ENCODE measurements at places on chromosomes 6 and 20. TPM values are rescaled to one million over a fixed set of nuclear protein-coding genes. Genes with fewer than 3 reads are reported as not detected.

KCNK15 gene
- 0.33 TPM for total RNA-seq

DLL1 gene
- total RNA-seq = 11.7 TPM

- DNase-seq = no peak
Measured at GRCh38 chr20:58511364-58511763, 3.8 kb downstream of the APCDD1L start.

DNA sequence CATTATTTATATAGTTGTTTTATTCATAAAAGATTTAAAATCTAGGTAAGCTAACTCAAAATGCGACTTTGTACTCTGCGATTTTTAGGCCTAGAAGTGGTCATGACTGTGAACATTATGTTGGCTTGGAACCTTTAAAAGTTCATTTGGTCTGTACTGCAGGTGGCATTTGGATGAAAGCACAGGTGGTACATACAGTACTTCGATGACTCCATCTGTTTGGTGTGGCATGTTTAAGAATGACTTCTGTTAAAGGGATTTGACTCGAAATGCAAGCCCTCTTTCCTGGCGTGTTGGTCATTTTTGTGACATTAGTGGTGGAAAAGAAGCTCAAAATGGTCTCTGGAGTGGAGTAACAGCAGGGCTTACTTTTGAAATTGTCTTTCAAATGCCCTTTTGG is 118.1 kb downstream of the UST start:
- no peak for DNase-seq

GRCh38 chr20:61254881-61255626 is 3.0 kb downstream of the CDH4 start:
- DNase-seq = no peak

DNA sequence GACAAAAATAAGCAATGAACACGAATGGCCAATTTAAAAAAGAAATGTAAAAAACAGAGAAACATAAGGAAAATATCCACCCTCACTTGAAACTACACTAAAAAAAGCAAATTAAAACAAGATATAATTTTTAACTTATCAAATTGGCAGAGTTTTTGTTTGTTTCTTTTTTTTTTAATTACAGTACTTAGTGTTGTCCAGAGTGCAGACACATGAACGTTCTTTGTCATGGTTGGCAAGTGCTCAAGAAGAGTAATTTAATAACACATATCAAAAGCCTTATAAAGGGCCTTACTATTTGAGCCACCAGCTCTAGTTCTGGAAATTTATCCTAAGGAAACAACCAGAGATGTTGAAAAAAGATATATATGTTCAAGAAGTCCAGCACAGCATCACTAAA is 142.3 kb downstream of the ATXN1 start:
- DNase-seq = no peak

DNA sequence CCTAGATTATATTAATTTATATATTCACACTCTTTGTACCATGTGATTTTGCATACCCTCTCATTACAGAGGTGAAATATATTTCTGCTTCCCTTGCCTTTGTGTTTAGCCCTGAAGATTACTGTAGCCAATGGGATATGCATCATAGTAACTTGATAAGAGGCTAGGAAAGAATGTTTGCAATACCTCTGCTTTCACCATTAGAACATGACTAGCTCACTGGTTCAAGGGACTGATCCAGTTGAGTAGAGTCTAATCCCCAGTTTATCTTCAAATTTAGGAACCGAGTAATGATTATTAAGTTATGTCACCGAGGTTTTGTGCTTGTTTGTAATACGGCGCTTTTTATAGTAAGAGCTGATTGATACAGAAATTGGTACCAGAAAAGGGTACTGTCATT is 552.6 kb upstream of the GJE1 start:
- DNase-seq = no peak

DNA sequence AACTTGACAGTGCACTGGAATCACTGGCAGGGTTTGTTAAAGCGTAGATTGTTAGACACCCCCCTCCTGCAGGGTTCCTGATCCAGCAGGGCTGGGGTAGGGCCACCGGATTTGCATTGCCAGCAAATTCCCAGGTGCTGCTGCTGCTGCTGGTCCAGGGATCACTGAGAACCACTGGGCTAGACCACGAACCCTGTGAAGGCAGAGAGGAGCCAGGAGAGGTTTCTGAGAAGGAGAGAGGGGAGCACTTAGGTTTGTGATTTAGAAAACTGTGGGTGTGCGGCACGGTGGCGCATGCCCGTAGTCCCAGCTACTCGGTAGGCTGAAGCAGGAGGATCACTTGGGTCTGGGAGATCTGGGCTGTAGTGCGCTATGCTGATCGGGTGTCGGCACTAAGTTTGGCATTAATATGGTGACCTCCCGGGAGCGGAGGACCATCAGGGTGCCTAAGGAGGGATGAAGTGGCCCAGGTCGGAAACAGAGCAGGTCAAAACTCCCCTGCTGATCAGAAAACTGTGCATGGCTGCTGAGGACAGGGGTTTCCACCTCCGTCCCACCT is 53.6 kb upstream of the FAM83D start:
- DNase-seq = no peak

GRCh38 chr20:21511850-21512633 is 1.8 kb downstream of the NKX2-2 start:
- DNase-seq = no peak

- DNase-seq = no peak
Measured at GRCh38 chr6:14513496-14514393, 396.2 kb downstream of the CD83 start.

- DNase-seq = no peak
Measured at GRCh38 chr20:21505810-21506530, 7.9 kb downstream of the NKX2-2 start.

DNA sequence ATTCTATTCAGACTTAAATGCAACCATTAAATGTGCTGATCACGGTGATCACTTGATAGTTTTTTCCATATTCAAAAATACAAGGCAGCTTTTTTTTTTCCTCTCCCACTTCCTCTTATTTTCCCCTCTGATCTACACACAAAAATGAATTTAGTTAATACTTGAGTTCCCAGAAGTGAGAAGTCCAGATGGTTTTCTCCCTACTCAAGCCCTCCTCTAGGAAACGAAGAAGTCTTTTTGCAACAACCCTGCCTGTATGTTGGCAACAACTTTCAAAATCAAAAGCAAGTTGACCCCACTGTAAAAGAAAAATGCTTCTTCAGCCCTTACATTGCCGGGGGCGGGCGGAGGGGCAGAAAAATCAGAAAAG is 24.3 kb downstream of the ARHGAP18 start:
- DNase-seq = no peak
